IMR-90 (cell line): ENCODE measurements at places on chromosomes 7 and 10. TPM values are rescaled to one million over a fixed set of nuclear protein-coding genes. Genes with fewer than 3 reads are reported as not detected.

TFAM gene
- 16.7 and 26.1 TPM in 2 replicates for total RNA-seq

- no peaks in the 10 kb centered on the region for H3K27me3 ChIP-seq
- H3K27ac ChIP-seq, result no peak overlapping the region
- H3K4me1 ChIP-seq, result no peaks in the 10 kb centered on the region
- no peak overlapping the region for H3K4me3 ChIP-seq
- H3K36me3 ChIP-seq, result no peaks in the 10 kb centered on the region
These were observed 495.0 kb upstream of the MGMT start for GRCh38 chr10:128972036-128972405.

DNA sequence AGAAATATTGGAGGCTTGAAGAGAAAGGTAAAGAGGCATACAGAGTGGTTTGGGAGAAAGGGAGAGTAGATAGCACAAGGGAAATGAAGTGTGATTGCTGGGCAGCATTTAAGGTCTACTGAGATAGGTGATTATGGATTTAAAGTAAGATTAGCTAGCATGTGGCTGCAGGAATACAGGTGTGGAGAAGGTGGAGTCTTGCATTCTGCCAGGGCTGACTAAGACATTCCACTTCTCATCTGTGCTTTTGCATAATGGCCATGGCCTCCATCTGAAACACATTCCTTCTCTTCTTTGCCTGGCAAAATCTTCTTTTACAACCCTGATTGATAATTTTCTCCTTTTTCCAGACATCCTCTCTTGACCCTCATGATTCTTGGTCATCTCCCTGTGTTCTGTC is 31.6 kb upstream of the PCGF5 start:
- no peaks in the 10 kb centered on the region for H3K36me3 ChIP-seq
- H3K27me3 ChIP-seq, result no peaks in the 10 kb centered on the region
- H3K4me3 ChIP-seq, result no peak overlapping the region
- H3K4me1 ChIP-seq, result peaks cover 21% of the 10 kb centered on the region
- no peak overlapping the region for H3K27ac ChIP-seq

DNA sequence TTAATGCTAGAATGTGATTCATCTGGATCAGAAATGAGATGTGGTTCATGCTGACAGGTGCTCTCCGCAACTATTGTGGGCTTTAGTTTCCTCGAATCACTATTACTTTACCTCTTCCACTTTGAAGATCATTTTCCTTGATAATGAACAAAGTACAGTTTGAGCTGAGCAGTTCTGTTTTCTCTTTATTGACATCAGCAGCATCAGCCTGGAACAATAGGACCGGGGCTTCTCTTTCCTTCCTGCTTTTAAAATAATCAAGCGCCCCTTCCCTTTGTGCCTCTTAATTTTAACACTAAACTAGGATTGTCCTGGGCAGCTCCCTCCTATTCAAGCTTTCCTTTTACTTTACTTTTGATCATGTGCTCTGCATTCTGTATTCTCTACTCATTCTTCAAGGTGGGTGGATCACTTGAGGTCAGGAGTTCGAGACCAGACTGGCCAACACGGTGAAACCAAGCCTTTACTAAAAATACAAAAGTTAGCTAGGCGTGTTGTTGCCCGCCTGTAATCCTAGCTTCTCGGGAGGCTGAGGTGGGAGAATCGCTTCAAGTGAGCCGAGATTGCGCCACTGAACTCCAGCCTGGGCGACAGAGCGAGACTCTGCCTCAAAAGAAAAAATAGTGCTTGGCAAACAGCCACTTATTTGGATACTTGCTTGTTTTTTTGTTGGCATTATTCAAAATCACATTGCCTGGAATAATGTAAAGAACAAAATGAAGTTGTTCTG is 67.0 kb upstream of the RHEB start:
- no peak for DNase-seq
- H3K4me1 ChIP-seq, result no peaks in the 10 kb centered on the region
- no peaks in the 10 kb centered on the region for H3K27me3 ChIP-seq
- H3K4me3 ChIP-seq, result no peak overlapping the region
- no peak overlapping the region for H3K27ac ChIP-seq

SPDYE5 gene
- not detected in 2 replicates for total RNA-seq

DNA sequence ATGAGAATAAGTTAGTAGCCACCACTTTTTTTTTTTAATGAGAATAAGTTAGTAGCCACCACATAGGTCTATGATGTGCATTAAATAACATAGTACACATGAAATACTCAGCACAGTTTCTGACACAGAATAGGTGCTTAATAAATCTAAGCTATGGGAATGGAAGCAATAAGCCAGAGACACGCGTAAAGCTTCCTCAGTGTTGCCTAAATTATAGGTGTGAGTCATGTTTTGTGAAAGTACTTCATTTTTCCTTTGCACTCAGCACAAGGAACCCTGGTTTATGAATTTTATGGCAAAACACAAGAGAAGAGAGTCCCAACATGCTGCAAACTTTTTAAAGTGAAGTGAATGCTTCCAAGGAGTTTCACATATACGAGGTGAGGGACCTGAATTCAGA is 267.4 kb downstream of the RNLS start:
- no peaks in the 10 kb centered on the region for H3K4me1 ChIP-seq
- no peaks in the 10 kb centered on the region for H3K27me3 ChIP-seq
- H3K4me3 ChIP-seq, result no peak overlapping the region

DNA sequence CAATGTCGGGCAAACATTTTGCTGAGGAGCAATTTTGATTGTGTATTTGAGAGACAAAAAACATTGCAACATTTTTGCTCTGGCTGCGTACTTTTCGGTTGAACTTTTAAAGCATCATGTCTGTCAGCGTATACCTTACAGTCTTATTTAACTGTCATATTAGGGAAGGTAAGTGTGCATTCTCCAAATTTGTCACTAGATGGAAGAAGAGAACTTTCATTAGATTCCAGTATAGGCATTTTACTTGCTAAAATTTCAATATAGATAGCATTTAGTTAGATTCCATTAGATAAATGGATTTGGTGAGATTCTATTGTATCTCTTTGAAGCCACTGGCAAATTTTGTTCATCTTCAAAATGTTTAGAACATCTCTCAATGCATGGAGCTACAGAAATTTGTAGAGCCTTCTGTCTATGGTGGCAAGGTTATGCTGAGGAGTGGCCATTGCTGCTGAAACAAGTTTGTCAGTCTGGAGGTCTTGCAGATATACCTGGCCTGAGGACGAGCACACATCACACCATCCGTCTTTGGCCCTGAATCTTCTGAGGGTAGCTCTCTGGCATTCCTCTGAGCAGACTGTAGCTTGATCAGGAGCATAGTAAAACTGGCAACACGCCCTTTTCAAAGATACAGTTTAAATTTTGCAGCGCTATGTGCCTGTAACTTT is 437.5 kb upstream of the MBL2 start:
- no peaks in the 10 kb centered on the region for H3K36me3 ChIP-seq
- no peak overlapping the region for H3K27ac ChIP-seq
- DNase-seq, result peak; percentile 4
- H3K27me3 ChIP-seq, result no peaks in the 10 kb centered on the region
- no peaks in the 10 kb centered on the region for H3K4me1 ChIP-seq
- no peak overlapping the region for H3K4me3 ChIP-seq

GRCh38 chr10:120962756-120963593 is 111.8 kb downstream of the WDR11 start:
- no peaks in the 10 kb centered on the region for H3K4me1 ChIP-seq
- H3K27ac ChIP-seq, result no peak overlapping the region
- H3K4me3 ChIP-seq, result no peak overlapping the region

APBB1IP gene
- not detected in 2 replicates for total RNA-seq

DNA sequence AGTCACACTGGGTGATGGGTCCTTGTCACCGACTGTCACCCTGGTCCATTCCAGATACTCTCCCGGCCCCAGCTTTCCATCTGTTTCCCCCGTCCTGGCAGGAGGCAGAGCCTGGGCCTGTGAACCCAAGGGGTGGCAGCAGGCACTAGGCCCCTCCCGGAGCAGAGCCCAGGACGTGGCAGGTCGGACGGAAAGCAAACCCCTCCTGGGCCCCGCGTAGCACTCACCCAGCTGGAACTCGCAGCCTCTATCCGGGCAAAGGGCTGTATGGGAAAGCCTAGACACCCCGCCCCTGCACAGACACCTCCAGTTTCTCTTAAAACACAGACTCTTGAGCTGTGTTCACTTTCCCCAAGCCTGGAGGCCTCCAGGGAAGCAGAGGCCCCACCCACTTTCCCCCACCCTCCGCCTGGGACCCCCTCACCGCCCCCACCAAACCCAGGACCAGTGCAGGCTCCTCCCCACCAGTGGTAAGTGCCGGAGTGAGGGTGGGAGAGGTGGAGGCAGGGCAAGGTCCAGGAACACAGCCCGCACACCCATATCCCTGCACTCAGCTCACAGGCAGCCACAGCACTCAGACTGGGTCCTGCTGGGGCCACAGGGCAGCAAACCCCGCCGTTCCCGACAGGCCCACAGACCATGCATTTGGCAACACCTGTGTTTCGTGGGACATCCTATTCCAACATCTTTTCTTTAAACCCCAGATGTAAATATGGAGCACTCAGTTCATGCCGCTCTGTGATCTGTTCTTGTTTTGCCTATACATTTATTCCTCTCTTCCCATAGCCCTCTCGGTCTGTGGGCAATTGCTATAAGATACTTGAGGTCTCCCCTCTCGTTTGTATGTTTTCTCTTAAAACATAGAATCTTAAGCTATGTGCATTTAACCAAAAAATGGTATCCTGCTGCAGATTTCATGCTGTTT is 98.2 kb upstream of the PDGFA start:
- DNase-seq, result no peak
- H3K4me3 ChIP-seq, result no peak overlapping the region
- no peak overlapping the region for H3K27ac ChIP-seq
- H3K36me3 ChIP-seq, result no peaks in the 10 kb centered on the region

DNA sequence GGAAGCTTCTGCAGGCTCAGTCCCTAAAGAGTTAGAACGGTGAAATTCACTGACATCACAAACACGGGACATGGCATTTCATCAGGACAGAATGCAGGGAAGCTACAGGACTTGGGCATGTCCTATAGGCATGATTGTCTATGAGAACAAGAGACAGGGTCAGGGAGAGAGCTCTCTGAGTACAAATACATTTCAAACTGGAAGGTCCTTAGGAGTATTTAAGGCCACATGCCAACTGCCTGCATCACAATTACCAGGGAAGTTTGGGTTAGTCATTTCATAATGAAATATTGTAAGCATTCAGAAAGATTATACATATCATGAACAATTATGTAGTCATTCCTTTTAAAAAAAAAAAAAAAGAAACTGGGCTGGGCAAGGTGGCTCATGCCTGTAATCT is 71.3 kb downstream of the CREB3L2 start:
- no peak overlapping the region for H3K4me3 ChIP-seq
- H3K4me1 ChIP-seq, result peaks cover 23% of the 10 kb centered on the region
- peak overlapping the region; percentile 68 for H3K27ac ChIP-seq
- no peaks in the 10 kb centered on the region for H3K27me3 ChIP-seq
- H3K36me3 ChIP-seq, result peaks cover 16% of the 10 kb centered on the region

DNA sequence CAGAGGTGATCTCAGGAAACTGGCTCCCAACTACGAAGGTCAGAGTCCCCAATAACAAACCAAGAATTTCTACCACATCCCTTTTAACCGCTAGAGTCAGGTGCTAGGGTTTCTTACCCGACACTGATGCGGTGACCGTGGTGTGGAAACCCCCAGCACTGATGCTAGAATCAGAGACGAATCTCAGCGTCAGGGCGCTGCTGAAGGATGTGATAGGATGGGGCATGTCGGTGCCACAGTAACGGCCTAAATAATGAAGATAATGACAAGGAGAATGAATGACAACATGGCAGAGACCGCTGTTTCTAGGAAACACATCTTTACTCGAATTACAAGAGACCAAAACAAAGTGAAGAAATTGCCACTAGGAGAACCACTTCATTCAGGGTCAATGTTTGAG is 131.1 kb upstream of the RSU1 start:
- H3K36me3 ChIP-seq, result no peaks in the 10 kb centered on the region
- H3K4me1 ChIP-seq, result peaks cover 18% of the 10 kb centered on the region
- no peak overlapping the region for H3K4me3 ChIP-seq
- H3K27me3 ChIP-seq, result no peaks in the 10 kb centered on the region
- H3K27ac ChIP-seq, result no peak overlapping the region

- H3K27me3 ChIP-seq, result no peaks in the 10 kb centered on the region; the same call in 1 of the 2 replicates
- H3K36me3 ChIP-seq, result no peaks in the 10 kb centered on the region
- H3K4me1 ChIP-seq, result peaks cover 14% of the 10 kb centered on the region
- peak overlapping the region; percentile 83 for H3K27ac ChIP-seq
- H3K4me3 ChIP-seq, result no peak overlapping the region
These were observed 41.9 kb downstream of the RBM20 start for GRCh38 chr10:110686047-110686446.

OPN4 gene
- not detected in 2 replicates for total RNA-seq

DNA sequence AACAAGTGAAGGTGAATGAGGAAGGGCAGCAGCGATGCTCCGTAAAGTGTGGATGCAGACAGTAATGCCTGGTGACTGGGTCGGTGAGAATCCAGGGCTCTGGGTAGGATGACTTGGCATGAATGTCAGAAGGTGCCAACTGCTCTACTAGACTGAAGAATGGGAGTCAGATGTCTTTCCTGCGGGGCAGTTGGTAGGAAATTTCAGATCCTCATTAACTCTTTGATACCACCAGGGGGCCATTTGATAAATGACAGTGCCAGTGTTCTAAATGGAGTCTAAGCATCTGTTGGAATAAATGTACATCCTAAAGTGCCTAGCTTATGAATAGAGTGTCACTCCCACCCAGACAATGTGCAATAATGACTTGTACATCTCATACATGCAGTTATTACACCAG is 462.0 kb downstream of the GRM8 start:
- H3K27me3 ChIP-seq, result no peaks in the 10 kb centered on the region
- H3K36me3 ChIP-seq, result no peaks in the 10 kb centered on the region
- H3K4me3 ChIP-seq, result no peak overlapping the region
- no peaks in the 10 kb centered on the region for H3K4me1 ChIP-seq
- no peak overlapping the region for H3K27ac ChIP-seq

LIPJ gene
- not detected in 2 replicates for total RNA-seq

ARHGEF35 gene
- not detected in 2 replicates for total RNA-seq

MRLN gene
- not detected in 2 replicates for total RNA-seq

- H3K4me3 ChIP-seq, result no peak overlapping the region
- H3K27ac ChIP-seq, result no peak overlapping the region
- peaks cover 29% of the 10 kb centered on the region for H3K4me1 ChIP-seq
- no peaks in the 10 kb centered on the region for H3K36me3 ChIP-seq
- DNase-seq, result peak; percentile 46
These were observed 87.5 kb downstream of the GSAP start for GRCh38 chr7:77328669-77329068.

DNA sequence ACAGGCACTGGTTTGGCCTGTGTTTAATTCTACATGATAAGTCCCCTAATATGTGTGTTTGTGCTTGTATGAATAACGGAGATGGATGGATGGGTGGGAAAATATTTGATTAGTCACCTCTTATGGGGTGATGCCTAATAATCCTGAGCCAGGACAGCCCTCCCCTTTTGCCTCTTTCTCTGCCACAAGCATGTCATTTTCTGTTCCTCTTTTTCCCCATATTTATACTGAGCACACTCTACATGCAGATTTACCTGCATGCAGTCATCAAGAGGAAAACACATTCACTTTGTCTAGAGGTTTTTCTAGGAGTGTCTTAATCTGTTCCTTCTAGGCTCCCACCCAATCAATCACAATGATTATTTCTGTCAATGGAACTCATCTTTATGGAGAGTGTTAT is 111.6 kb upstream of the TBX20 start:
- H3K4me1 ChIP-seq, result no peaks in the 10 kb centered on the region
- no peak for DNase-seq
- no peak overlapping the region for H3K27ac ChIP-seq

TRPV5 gene
- total RNA-seq, result not detected in 2 replicates
